SK-N-SH treated with all-trans-retinoic acid at 6 μM for 48 hours (cell line): ENCODE measurements at places on chromosomes 3 and 15.

- no peak for ATAC-seq
These were observed 320.3 kb downstream of the THSD4 start for GRCh38 chr15:71435552-71435951.

GRCh38 chr3:30142946-30143345, 463.5 kb upstream of the TGFBR2 start:
- no peak for ATAC-seq

GRCh38 chr3:182981038-182981380, 671 bp upstream of the DCUN1D1 start:
- ATAC-seq, result no peak

DNA sequence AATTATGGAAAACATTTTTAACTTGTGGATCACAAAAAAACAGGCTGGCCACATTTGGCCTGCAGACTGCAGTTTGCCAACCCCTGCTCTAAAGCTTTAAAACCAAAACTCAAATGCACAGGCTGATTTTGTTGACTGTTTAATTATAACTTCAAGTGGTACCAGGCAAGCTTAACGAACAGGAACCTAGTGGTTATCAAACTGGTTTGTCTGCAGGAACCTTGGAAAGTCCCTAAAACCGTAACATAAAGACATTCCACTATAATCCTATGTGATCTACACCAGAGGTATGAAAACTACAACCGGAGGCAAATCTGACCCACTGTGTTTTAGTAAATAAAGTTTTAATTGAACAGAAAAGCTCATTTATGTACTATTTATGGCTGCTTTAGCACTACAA, 52.4 kb downstream of the TBL1XR1 start:
- no peak for ATAC-seq

DNA sequence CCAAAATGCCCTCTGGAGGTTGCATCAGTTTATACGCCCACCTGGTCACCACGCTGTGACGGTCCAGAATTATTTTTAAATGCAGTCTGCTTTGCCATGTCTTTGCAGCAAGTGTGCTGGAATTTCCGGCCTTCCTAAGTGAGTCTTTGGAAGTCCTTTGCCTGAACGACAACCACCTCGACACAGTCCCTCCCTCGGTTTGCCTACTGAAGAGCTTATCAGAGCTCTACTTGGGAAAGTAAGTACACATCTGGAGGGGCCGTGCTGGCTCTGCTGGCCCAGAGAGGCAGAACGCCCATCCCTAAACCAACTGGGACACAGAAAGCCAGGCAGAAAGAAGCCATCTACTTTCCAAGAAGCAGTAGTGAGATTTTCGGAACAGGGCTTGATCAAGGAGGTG, 101.8 kb downstream of the LRRK1 start:
- no peak for ATAC-seq

DNA sequence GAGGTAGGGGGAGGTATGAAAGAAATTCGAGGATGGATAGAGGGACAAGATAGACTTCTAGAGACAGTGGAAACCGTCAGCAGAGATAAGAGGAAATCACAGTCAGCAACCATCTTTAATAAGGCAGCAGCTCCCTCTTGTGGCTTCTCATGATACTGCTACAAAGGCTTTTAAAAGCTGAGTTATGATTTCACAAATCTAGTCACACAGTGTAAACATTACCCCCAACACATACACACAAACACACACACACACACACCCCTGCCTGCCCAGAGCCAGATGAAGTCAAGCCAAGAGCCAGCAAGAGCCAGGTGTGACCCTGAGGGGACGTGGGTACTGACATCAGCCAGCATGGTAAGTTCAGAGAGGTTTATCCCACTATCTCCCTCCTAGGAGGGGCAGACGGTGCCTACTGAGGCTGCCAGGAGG, 18.9 kb upstream of the TGM5 start:
- ATAC-seq, result peak; percentile 90

DNA sequence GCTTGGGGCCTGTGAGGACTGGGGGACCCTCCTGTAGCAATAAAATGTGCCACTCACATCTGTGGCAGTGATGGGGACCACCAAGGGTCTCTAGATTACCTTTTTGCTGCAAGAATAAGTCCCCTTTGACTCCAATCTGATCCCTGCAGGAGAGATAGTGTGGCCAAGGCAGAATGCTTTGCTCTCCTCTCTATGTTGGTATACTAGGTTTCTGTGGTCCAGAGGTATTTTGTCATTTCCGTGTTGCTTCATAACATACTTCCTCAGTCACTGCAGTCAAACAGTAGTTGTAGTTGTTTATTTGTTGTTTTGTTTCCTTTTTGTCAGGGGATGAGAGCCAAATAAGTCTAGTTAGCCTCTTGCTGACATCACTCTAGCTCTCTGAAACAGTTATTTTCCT, 13.1 kb upstream of the NAALADL2 start:
- ATAC-seq, result no peak

GRCh38 chr3:148269816-148270215, 427.9 kb upstream of the AGTR1 start:
- ATAC-seq, result no peak

DNA sequence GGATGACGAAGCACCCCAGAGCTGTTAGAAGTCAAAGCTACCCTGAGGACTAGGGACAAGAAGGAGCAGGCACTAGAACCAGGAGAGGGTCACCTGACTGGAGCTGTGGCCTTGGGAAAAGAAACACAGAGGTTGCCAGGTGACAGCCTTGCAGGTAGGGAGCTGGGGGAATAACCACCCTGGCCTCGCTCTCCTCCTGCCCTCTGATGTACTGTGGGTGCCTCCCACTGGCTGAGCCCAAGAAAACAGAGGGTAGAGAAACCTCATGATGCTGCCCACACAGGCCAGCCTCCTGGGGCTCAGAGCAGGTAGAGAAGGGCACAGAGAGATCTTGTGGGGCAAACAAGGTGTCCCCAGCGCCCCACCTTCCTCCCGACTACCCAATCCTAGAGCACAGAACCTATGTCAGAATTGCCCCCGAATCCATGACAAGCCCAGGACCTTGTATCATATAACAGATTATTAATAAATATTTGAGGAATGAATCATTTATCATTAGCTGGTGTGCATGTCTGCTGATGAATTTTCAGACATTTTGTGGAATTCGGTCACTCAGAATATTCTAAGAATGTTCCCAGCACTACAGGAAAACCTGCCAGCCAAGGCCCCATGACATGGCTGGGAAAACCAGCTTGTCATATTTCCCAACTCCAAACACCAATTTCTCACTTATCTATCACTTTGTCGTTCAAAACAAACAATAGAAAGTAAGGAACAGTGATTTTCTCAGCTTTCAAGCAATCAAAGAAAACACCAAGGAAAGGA, 59.8 kb upstream of the MEX3B start:
- peak; percentile 49 for ATAC-seq

GRCh38 chr3:132660811-132661070, 612 bp downstream of the UBA5 start:
- ATAC-seq, result no peak; the same call in 1 of the 3 replicates

- peak; percentile 73 for ATAC-seq
These were observed 165.5 kb downstream of the NECTIN3 start for GRCh38 chr3:111236836-111237713.

GRCh38 chr3:160677459-160677881, 510 bp downstream of the ARL14 start:
- ATAC-seq, result no peak

DNA sequence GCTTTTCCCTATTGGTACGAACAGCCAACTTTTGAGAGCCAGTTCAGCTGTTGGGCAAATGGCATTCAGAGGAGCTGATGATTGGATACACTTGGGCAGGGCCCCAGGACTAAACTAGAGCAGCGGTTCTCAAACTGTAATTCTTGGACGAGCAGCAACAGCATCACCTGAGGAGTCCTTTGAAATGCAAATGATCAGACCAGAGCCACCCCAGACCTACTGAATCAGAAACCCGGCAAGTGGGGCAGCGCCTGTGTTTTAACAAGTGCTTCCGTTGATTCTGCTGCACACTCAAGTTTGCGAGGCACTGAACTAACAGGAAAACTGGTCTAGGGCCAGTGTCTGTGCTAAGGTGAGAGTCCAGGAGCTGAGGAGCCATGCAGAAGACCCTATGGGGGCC, 239.7 kb downstream of the UACA start:
- ATAC-seq, result no peak

DNA sequence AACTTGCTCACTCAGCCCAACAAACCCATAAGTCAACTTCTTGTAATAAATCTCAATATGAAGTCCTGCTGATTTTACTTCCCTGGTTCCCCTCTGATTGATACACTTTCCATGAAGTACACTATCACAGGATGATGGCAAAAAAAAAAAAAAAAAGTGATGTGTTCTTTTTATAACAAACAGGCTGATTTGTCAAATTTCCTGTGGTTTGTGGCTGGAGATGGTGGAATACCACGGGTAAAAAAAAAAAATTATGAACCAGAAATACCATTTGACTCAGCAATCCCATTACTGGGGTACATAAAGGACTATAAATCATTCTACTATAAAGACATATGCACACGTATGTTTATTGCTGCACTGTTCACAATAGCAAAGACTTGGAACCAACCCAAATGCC, 10.7 kb upstream of the SERPINI2 start:
- no peak for ATAC-seq

GRCh38 chr15:57376696-57377477, 582 bp downstream of the CGNL1 start:
- ATAC-seq, result peak; percentile 62

GRCh38 chr15:68618908-68619698, 40.3 kb downstream of the CORO2B start:
- no peak for ATAC-seq

GRCh38 chr3:53083521-53083920, 37.6 kb upstream of the SFMBT1 start:
- peak; percentile 57 for ATAC-seq

- ATAC-seq, result no peak
These were observed 151.1 kb upstream of the PRR20G start for GRCh38 chr3:127438951-127439350.

DNA sequence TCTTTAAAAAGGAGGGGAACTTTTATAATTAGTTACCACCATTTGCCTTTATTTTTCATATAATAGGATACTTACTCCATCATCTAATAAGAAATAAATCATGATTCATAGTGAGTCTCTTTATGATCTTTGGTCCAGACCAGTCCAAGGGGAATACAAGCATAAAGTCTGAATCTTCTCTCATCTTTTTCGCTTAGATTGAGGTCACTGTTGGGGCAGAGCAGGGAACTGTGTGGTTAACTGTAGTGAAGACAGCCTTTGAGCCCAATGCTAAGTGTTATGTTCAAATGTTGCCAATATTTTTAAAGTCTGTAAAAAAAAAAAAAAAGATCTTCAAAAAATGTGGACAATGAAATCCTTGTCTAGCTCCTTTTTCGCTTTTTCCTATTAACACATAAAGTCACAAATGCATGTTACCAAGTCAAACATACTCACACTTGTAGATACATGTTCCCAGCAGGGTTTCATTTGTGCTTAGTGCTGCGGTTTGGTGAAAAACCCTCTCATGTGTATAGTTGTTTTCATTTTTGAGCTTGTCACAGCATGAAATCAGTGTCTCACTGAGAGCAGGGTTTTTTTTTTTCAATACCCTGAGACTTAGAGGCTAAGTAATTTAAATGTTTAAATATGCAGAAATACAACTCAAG, 72.1 kb downstream of the EPHA3 start:
- ATAC-seq, result no peak

- peak; percentile 81 for ATAC-seq
These were observed 37.6 kb upstream of the EPHB3 start for GRCh38 chr3:184523825-184524615.

GRCh38 chr15:80710635-80711554, 15.8 kb downstream of the ABHD17C start:
- ATAC-seq, result peak; percentile 61

- no peak for ATAC-seq
These were observed 335.6 kb upstream of the LMCD1 start for GRCh38 chr3:8166014-8166413.

GRCh38 chr3:181966393-181966792, 254.7 kb downstream of the SOX2 start:
- ATAC-seq, result no peak

DNA sequence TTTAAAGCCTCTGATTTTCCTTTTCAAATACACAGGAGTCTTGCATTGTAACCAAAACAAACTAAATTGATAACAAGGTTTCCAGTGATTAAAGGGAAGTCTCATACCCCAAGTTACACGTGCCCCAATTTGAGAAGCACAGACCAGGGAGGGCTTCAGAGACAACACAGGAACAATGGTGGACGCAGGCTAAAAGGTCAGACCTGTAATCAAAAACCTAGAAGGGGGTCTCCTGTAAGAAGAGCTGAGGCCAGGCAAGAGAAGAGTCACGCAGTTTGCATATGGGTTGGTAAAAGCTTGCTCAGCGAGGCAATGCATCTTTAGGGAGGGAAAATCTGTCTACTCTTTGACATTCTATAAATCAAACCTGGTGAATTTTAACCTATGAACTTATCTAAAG, 58.6 kb upstream of the MCF2L2 start:
- ATAC-seq, result no peak

- no peak for ATAC-seq
These were observed 40.8 kb upstream of the ABHD17C start for GRCh38 chr15:80654299-80654698.

DNA sequence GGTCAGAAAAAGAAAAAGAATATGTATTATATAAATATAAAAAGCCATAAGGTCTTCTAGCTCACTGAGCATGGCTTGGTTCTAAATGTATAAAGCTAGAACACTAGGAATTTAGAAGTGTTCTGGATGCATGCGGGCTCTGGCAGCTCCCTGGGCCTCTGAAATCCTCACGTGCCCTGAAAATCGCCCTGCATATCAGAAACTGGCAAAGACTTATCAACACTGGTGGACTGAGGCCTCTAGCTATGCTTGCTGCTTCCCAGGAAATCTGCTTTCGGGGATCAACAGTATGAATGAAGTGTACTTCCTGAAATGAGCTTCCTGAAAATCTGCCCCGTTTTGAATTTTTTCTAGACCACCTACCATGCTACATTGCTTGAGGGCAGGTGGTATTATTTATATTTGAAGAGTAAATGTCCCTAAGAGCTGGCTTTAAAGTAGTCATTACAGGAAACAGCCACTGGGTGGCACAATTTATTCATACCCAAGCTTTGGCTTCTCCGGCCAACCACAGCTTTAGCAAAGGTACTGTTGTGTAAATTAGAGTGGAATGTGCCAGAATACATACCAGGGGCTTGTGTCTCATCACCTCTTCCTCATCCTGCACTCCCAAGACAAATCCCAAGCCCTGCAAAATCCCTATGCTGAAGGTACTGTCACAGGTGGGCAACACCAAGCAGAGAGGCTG, 17.7 kb downstream of the CRTAP start:
- peak; percentile 90 for ATAC-seq

- no peak for ATAC-seq
These were observed 77.8 kb downstream of the SENP2 start for GRCh38 chr3:185663929-185664328.

GRCh38 chr3:115239717-115240116, 92.6 kb upstream of the ZBTB20 start:
- ATAC-seq, result peak; percentile 97

DNA sequence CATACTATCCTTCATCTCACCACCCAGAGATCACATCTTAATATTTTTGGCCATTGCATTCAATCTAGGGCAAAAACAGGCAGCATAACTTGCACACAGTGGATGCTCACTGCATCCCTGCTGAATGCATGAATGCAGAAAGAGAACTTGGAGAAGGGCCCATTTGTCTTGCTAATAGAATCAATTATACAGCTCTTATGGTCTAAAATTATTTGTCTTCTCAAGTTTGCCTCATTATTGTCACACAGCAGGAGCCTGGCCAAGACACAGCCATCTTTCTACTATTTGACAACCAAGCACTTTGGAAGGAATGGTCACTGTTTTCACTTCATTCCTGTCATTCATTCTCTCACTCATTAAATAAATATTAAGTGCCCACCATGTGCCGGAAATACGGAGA, 1.2 kb upstream of the ARHGEF26 start:
- no peak for ATAC-seq
